ENCODE measurements at places on chromosomes 2 and 18.

DNA sequence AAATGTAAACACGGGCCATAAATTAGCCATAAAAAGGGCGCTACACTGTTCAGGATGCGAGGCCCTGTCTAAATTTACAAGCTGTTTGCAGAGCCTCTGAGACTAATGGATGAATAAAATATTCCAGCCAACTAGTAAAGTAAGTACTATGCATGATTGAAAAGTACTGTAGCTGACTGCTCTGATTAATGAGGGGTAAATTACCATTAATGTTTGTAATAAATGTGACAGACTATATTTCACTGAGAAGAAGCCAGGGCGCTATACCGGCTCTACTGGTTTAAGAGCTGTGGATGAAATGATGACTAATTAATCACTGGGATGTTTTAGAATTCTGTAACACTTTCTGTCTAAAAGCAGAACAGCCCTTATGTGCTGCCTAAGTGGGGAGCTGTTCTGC, 54.3 kb upstream of the RGPD4 start:
- DNase-seq = no peak

DNA sequence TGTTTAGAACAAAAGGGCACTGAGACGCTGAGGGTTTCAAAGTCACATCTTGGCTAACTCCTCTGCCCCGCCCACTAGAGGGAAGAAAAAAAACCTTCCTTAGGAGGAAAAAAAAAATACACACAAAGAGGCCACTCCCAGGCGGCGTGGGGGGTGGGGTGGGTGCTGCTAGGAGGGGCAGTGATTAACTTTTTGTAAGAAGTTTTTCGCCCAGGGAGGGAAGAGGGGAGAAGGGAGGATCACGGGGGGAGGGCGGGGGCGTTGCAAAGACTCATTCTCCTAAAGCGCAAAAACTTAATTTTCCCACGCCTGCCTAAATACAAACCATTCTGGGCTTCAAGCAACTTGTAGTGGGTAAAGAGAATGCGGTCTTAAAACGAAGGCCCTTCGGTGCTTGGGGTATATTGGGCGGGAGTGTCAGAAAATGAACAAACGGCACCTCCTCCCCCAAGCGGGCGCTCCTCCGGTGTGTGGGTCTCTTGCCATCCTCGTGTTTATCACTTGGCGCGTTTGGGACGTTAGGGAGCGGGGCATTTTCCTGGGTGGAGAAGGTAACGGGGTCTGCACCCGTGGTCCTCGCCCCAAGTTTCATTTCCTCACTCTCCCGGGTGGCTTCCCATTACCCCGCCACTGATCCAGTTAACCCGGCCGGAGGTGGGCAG, 1.7 kb downstream of the CXCR4 start:
- DNase-seq = no peak

DNA sequence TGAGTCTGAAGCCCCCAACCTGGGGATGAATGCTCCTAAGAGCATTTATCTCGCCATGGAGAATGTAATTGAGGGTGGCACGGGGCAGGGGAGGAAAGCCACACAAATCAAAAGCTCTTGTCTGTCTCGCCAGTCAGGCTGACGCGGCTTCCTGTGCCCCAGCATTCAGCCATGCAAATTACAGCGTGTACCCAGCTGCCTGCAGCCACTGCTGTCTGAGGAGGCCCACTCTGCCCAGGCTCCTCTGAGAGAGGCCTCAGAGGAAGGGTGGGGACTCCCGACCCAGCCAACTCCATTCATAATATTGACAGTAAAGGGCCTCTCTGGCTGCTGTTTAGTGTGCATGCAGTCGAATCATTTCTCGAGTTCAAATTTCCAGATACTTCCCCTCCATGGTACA, 22.0 kb downstream of the SMAD7 start:
- no peak for DNase-seq

DNA sequence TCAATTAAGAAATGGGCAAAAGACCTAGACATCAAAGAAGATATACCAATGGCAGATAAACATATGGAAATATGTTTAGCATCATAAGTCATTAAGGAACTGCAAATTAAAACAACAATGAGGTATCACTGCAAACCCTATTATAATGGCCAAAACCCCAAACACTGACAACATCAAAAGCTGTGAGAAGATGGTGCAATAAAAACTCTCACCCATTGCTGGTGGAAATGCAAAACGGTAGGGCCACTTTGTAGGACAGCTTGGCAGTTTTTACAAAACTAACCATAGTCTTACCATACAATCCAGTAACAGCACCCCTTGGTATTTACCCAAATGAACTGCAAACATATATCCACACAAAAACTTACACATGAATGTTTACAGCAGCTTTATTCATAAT, 213.1 kb downstream of the UBE2E3 start:
- DNase-seq = no peak

- DNase-seq = no peak
Measured at GRCh38 chr2:122391726-122392125, 636.3 kb downstream of the TSN start.

DNA sequence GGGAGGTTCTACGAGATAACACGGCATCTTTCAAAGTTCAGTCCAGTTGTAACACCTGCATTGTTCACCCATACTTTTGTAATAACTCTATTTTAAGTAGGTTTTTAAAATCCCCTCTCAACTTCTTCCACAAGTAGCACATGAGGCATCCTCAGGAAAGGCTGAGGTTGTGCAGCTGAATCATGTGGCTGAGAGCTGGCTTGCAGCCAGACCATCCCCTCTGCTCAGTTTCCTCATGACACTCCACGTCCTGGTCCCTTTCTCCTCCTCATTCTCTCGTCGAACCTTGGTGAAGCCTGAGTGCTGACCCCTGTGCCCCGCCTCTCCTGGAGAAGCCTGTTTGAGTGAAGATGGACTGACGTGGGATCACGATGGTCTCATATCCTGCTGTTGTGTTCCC, 42.5 kb downstream of the POU3F3 start:
- no peak for DNase-seq

DNA sequence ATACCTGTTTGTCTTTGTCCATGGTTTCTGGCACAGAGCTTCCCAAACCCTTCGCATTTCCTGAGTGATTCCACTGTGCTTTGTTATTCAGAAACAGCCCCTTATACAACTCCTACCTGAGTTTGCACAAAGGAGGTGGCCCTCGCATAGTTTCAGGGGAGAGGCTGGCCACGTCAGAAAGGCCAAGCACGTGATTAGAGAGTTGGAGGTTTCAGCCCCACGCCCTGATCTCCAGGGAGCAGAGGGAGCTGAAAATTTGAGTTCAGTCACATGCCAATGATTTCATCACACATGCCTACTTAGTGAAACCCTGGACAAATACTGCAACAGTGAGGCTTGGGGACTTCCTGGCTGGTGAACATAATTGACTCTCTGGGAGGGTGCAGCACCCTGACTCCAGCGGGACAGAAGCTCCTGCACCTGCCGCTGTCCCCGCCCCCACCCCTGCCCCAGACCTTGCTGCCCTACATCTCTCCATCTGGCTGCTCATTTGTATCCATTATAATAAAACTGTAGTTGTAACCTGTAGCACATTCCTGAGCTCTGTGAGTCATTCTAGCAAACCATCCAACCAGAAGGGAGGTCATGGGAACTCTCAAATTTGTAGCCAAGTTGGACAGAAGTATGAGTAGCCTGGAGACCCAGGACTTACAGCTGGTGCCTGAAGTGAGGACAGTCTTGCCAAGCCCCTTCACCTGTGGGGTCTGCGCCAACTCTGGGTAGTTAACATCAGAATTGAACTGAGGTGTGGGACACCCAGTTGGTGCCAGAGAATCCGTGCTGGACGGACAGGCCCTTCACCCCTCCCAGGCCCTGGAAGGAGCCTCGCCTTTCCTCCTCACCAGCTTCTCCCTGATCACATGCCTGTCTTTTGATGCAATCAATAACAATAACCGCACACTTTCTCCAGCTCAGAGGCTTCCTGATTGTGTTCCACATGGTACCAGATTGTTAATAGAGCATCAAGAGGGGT, 224.3 kb downstream of the ANAPC1 start:
- DNase-seq = peak; percentile 60

- no peak for DNase-seq
Measured at GRCh38 chr2:133477616-133477990, 90.7 kb downstream of the NCKAP5 start.

DNA sequence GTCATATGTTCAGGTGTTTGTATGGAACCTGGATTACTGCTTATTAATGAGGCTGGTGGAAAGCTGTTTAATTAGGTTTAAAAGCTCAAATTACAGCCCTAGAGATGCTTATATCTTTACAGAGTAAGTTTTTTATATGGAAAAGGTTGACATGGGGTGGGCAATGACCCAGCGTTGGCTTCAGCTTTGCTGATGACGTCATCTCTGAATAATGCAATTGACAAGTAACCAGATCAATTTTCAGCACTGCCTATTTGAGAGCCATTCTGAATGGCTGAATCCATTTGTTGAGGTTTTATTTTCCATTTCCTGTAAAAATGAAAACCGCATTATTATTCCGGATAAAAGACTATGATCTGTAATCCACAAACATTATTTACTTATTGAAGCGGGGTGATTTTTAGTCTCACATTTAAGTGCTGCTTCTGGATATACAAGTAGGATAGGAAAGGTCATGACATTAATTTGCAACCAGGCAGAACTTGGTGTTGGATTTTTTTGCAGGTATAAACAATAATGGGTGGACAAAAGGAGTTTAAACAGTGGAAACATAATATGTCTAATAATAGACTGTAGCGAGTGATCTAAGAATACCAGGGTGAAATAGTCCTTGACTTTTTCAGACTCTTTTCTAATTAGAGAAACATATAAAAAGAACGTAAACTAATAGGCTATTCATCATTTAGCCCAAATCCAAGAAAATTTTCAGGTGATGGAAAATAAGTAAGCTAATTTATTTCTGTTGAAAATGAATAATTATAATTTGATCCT, 2.7 kb downstream of the PPP1R1C start:
- DNase-seq = no peak

DNA sequence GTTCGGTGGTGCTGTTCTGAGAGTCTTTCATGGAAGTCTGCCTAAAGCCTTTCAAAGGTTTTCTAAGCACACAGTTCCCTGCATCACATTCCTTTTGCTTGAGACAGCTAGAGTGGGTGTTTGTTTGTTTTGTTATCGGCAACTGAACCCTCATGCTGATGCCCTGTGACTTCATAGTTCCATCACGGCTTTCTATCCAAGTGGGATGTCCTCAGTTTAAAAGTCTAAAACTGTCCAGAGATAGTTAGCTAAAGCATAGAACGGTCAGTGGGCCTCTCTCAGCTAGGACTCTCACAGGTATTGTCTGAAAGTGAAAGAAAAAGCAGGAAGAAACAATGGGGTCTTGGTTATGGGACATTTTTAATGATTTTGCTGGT, 337.3 kb downstream of the OSR1 start:
- peak; percentile 80 for DNase-seq

GRCh38 chr2:155377266-155377680, 678.8 kb downstream of the KCNJ3 start:
- DNase-seq = peak; percentile 1

DNA sequence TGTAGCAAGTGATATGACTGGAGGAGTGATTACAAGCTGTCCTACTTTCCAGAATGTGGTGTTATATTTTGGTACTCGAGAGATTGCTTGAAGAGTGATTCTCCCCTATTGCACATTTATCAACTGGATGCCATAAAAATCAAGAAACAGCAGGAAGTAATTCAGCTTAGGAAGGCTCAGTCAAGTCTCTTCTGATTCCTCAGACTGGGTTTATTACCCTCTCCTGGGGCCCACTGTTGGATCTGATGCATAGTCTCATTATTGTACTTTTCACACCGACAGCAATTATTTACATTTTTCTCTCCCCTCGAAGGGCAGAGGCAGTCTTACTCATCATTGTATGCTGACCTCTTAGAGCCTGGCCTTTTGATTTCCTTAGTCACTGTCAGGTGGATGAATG, 9.3 kb downstream of the NOSTRIN start:
- no peak for DNase-seq

DNA sequence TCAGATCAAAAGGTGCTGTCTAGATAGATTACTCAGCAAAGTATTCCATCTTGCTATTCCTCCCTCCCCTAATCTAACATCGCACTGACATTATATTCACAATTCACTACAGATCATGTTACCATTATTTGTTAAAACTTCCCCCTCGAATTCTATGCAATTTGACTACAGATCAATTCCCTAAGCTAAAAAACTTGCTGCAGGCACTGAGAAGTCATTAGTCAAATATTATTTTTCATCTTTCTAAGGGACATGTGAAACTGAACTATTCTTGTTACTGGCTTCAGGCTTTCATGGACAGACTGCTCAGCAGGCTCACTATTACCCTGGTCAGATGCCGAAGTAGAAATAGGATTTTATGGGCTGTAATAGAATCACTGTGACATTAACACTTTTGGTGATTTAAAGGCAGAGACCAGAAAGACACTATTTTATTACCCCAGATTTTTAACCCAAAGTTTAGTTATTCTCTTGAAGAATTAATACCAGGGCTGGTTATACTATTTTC, 15.1 kb downstream of the MYL1 start:
- no peak for DNase-seq

DNA sequence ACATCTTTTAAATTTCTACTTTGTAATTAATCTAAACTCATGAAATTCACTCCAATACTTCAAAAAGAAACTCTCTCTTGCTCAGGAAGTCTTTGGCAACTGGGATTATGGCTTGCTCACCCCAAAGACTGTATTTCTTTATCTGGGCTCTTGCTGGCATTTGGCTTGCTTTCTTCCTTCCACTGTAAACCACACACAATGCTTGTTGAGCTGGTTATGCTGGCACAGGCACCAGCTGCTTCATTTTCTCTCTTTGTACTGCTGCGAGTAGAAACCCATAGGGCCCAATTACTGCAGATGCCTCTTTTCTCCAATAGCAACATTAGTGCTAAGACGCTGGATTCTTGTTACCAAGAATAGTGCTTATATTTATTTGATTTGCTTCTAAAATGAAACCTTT, 51.4 kb downstream of the SLC38A11 start:
- DNase-seq = no peak

DNA sequence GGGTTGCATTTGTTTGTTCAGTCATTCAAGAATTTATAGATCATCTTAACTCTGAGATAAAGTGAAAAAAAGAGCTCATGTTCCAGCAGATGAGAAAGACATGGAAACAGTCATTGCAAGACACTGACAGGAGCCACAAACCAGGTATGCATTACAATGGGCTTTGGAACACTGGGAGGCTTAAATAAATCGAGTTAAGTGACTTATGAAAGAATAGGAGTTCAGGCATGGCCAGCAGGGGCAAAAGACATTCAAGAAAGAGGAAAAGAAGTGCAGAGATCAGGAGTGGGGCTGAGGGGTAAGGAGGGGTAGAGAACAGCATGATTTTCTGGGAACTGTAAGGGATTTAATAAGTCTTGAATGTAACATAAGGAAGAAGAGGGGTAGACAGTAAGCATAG, 121.2 kb upstream of the EPC2 start:
- no peak for DNase-seq

DNA sequence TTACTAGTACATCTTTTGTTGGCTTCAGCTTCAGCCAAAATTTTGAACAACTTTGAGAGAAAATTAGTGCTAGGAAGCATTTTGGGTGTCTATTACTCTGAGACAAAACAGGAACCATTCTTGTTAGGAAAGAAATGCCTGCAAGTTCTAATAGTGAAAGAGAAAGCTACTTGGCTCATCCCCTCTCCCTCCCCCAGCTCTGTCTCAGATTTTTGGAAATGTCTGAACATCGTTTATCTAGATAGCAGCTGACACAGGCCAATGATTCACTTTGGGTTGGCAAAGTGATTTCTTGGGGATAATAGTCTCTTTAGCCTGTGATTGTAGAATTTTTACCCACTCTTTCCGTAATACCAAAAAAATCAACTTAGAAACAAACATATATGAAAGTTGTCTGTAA, 42.3 kb upstream of the PTPRM start:
- no peak for DNase-seq
